ENCODE measurements at places on chromosomes 11 and 22. TPM values are rescaled to one million over a fixed set of nuclear protein-coding genes. Genes with fewer than 3 reads are reported as not detected.
A peak's percentile ranks its signal among the peaks of the same experiment; 100 is the strongest.

- no peak for DNase-seq
Observed at GRCh38 chr22:45781966-45782365, 110.3 kb downstream of the ATXN10 start.

- DNase-seq: peak; percentile 33
Observed at GRCh38 chr22:46068593-46069491, 81.5 kb upstream of the PPARA start.

DNA sequence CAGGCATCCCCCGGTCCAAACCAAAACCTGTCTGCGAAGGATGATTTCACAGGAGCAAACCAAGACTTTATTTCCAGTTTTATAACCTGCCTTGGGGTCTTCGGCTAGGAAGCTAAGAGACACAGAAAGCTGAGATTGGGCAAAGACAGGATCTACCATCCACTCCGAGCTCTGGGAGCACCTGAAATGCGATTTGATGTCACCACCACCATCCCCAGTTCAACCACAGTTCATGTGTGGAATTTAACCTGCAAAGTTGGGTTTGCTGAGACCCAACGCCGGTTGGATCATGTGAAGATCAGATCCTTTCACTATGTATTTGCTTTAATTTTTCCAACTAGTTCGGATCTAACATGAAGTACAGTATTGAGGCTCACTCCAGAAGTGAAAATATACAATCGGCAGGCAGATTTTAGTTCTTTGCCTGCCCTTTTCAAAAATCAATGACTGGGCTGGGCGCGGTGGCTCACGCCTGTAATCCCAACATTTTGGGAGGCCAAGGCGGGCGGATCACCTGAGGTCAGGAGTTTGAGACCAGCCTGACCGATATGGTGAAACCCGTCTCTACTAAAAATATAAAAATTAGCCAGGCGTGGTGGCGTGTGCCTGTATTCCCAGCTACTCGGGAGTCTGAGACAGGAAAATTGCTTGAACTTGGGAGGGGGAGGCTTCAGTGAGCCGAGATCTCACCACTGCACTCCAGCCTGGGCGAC is 1.4 kb upstream of the C11orf24 start:
- DNase-seq: no peak

DNA sequence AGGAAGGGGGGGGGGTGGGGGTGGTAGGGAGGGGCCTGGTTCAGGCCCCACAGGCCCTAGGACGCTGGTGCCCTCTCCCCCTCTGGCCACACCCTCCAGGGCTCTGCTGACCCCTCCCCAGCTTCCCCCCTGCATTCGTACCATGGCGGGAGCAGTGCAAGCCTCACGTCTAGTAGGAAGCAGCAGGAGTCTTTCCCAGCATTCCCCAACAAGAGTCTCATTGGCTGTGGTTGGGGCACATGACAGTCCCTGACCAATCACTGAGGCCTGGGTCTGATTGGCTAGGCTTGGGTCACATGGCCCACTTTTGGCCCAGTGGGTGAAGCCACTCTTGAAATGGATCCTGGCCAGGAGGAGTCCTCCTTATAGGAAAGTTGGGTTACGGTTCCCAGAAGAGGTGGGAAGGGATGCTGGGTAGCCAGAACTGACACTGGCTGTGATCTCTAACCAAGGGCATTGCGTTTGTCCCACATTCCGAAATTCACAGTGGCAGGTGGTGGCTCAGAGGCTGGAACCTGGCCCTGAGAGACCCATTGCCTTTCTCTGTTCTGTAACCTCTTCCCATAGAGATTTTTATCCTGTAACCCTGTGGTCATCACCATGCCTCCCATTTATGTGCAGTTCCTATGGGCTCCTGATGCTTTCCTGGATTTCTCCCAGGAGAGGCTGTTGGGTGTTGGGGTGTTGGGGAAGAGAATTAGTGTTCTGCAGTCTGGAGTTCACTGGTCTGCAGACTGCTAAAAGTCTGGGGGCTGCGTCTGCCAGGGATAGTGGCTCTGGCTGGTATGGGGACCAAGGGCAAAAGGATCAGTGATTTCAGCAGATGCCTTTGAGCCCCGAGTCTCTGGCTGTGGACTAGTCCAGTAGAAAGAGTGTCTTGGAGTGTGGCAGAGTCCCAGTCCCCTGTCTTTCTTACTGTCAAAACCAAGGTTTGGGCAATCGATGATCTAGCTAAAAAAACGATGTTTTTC is 58.9 kb upstream of the MYEOV start:
- DNase-seq: no peak

DNA sequence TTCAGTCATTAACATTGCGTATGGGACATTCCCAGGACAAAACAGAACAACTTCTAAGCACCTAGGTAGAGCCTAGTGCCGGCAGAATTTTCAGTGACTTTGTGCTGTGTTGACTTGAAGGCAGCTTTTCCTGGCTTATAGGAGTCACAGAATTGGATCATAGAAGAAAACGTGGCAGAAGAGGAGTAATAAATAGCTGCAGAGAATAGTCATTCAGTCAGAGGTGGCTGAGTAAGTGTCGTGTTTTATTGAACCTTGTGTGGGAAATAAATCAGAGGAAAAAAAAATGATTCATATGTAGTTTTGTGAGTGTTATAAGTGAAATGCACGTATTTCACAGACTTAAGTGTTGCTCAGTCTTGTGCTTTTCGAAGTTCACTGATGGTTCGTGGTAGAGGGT is 2.1 kb downstream of the BARX2 start:
- DNase-seq: no peak

DNA sequence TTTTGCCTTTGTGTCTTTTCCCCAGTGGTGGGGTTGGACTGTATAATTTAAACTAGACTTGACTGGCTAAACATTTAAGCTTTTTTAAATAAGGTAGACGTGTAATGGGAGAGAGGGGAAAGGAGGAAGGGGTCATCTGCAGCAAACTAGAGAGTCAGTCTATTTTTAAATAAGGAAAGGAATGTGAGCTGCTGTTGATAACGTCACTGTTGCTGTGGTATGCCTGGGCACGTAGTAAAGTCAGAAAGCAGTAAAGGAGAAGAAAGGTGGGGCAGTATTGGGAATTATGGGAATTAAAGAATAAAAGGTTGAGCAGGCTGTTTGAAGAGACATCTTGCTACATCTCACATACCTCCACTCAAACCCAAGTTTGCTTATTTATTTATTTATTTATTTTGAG is 80.4 kb upstream of the FSHB start:
- no peak for DNase-seq

- no peak for DNase-seq
Observed at GRCh38 chr11:10108915-10109680, 184.9 kb downstream of the SBF2 start.

- peak; percentile 49 for DNase-seq
Observed at GRCh38 chr22:38397189-38398085, 57.6 kb downstream of the KCNJ4 start.

DNA sequence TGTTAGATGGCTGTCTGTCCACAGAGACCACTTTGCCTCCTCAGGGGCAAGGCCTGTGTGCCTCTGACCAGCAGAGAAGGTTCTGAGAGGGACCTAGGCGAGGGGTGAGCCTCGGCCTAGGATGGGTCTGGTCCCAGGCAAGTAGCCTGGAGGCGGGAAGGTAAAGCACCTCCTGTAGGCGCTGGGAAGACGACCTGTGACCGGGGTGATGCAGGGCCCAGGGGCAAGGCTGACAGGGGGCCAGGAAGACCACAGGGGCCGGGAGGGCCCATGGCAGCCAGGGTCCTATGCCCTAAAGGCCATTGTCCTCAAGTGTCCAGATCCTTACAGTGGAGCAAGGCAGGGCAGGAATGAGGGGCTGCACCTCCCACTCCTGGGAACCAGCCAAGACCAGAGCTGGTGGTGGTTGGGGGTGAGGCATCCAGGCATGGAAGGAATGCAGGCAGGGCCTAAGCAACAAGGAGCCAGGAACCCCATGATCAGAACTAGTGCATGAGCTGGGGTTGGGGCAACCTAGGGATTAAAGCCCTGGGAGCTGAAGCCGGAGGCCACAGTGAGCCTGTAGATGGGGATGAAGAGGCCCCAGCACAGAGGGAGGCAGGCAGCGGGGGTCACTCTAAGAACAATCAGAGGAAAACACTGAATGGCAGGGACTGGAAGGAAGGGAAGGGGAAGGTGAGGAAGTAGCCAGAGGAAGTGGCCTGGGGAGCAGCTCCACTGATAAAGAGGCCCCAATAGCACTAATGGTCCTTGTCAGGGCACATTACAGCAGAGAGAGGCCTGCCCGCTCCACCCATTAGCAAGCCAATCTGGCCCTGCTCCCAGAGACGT is 32.9 kb upstream of the KLHL35 start:
- peak; percentile 48 for DNase-seq

- no peak for DNase-seq
Observed at GRCh38 chr11:6332066-6332465, 11.8 kb upstream of the CAVIN3 start.

DNA sequence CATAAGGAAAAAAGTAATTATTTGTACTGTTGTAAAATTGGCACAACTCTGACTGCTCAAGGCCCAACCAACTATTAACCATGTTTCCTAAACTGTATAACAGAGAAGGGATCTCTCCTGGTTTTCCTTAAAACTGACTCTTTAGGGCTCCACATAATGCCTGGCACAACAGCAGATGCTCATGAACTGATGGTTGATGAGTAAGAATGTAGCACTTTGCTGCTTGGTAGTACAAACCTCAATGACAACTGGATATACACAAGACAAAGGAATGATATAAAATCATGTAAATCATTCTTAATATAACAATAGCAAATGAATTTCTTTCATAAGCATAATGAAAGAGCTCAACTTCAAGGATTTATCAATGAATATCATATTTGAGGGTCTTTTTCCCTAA is 11.7 kb downstream of the MSANTD2 start:
- DNase-seq: no peak

DNA sequence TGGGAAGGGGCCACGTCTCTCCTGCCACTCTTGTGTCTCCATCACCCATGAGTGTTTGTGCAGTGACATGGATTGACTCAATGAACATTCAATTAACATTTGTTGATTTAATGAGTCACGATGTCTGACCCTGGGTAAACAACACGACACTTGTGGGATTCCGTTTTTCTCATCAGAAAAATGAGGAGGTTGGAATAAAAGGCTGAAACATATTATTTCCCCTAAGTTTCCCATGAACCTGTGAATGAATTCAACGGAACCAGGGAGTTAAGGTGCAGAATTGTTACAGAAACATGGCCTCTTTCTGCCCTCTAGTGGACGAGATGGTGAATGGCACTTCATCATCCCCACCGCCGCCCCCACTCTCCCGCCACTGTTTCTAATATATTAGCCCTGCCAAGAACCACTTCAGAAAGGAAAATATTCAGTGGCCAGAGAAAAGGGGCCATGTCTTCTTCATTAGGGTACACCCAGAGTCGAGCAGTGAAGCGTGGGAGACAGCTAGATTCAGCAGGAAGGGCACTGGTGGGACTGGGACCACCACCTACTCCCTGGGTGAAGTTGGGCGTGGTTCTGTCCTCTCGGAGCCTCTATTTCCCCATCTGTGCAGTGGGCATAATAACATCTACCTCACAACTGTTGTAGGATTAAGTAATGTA is 46.3 kb upstream of the SYT13 start:
- DNase-seq: no peak

- DNase-seq: no peak
Observed at GRCh38 chr11:38900211-38900610, 2302.2 kb upstream of the RAG2 start.

DNA sequence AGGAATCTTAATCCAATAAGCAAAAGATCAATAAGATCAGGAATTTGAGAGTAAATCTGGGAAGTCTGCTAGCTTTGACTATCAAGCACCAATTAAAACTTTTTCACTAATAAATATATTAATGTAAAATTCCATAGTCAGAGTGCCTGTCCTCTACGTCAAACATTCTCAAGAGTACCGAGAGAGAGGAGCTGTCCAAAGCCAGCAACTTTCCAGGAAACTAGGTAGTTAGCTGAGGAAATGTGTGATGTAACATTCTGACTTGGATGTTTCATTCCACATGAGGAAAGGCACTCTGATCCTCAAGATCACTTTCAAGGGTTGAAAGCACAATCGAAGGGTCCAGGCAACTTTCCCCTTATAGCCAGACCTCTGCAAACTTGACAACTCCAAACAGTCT is 113.2 kb downstream of the STK33 start:
- DNase-seq: no peak

SLC22A12 gene
- not detected for total RNA-seq

LDHAL6A gene
- total RNA-seq: not detected

MPZL3 gene
- total RNA-seq: 2.7 TPM

Measured in right lobe of liver (tissue), 6 donors.